ENCODE measurements at places on chromosomes 1 and 21.

GRCh38 chr1:41296506-41296905, 54.4 kb upstream of the SCMH1 start:
- DNase-seq = no peak

DNA sequence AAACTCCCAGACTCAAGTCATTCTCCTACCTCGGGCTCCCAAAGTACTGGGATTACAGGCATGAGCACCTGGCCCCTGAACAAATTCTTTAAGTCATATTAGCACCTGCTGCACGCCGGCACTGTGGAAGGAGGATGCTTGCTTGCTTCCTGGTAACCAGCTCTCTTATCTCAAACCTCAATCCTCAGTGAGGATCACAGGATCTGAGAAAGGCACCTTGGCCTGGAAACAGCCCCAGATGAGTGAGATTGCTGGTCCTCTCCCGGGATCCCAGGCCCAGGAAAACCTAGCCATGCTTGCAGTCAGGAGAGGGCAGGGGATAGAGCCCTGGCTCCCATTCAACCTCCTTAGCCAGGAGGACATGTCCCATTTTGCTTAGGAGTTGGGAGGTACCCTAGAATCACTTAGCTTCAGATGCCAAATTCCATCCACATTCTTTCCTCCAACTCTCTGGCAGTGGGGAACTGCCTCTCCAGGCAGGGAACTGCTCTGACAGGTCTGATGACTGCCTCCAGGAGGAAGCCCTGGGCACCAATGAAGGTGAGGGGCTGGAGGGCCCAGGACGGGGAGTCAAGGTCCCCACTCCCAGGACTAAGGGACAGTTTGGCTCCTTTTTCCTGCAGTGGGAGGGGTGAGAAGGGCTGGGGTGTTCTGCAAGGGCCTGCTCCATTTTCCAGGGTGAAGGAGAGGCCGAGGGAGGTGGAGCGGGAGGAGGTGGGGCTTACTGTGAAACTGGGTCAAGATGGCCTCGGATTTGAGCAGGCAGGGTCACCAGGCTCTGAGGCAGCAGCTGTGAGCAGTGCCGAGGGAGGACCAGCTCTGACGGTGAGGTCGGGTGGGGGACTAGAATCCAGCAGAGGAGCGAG, 9.5 kb downstream of the GPR37L1 start:
- no peak for DNase-seq

DNA sequence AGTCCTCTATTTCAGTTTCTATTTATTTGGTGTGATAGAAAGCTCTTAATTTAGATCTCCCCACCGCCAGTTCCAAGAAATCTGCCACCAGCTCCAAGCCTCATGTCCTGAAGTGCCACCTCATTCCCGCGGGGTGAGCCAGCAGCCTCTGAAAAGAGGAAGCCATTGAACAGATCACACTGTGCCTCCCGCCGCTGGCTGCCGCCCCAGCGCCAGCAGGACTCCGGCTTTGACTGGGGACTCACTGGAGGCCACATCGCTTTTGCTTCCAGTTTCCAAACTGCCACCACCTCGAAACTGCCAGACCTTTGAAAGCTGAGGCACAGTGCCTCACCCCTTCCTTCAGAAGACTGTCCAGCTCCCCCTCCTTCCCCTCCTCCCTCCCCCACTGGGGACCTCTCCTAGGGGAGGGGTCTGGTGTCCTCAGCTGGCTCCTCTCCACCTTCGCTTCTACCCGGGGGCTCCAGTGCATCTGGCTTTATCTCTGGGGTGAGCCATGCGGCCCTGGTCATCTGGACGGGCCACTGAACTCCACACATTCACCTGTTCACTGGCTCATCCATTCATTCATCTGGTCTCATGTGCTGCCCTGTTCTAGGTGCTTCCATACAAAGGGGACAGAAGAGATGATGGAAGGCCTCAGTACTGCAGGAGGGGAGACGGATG, 58.9 kb downstream of the VPS26C start:
- no peak for DNase-seq

GRCh38 chr21:40837456-40837855, 9.5 kb downstream of the DSCAM start:
- no peak for DNase-seq

DNA sequence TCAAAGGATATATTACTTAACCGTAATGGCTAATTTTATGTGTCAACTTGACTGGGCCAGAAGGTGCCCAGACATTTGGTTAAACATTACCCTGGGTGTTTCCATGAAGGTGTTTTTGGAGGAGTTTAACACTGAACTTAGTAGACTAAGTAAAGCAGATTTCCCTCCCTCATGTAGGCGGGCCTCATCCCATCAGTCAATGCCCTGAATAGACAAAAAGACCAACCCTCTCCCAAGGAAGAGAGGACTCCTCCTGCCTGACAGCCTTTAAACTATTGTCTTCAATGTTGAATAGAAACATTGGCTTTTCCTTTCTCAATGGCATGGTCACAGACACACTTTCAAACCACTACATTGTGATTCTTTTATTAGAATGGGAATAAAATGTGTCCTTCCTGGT, 121.9 kb downstream of the SETD4 start:
- no peak for DNase-seq

Measured in neural crest cell (in vitro differentiated cells).